ENCODE measurements at places on chromosomes 16 and 17.

DNA sequence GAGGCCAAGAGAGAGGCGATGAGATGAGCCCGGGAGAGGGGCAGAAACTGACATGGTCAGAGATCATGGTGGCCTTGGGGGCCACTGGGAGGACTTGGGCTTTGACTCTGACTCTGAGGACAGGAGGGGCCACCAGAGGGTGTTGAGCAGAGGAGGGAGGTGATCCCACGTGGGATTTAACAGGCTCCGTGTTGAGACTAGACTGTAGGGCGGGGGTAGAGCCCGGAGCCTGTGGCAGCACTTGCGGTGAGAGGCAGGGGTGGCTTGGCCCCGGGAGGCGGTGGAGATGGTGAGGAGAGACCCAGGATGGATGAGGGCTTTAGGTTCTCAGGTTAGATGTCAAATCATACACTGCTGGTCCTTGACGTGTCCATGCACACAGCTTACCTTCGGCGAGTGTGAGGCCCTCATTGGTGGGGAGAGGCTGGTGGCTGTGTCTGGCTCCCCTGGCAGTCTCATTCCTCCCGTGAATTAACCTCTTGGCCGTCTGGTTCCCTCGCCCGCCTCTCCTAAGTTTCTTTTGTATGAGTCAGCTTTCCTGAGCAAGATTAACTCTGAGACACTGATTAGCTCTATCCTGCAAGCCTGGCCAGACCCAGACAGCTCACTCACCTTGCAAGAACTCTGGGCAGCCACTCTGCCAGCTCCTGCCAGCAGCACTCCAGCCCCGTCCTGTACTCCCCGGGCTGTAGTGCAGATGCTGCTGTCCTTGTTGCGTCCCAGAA, 39.7 kb downstream of the VPS35L start:
- no peak for DNase-seq

- no peak for DNase-seq
These were observed 71.6 kb upstream of the PSMD7 start for GRCh38 chr16:74224828-74225612.

GRCh38 chr17:66987059-66987616, 22.6 kb downstream of the CACNG4 start:
- no peak for DNase-seq

- no peak for DNase-seq
These were observed 53.5 kb downstream of the STX8 start for GRCh38 chr17:9522074-9522473.

- peak; percentile 45 for DNase-seq
These were observed 13.5 kb upstream of the DHRS13 start for GRCh38 chr17:28916302-28916934.

- no peak for DNase-seq
These were observed 2.8 kb downstream of the RAB40C start for GRCh38 chr16:592518-593306.

DNA sequence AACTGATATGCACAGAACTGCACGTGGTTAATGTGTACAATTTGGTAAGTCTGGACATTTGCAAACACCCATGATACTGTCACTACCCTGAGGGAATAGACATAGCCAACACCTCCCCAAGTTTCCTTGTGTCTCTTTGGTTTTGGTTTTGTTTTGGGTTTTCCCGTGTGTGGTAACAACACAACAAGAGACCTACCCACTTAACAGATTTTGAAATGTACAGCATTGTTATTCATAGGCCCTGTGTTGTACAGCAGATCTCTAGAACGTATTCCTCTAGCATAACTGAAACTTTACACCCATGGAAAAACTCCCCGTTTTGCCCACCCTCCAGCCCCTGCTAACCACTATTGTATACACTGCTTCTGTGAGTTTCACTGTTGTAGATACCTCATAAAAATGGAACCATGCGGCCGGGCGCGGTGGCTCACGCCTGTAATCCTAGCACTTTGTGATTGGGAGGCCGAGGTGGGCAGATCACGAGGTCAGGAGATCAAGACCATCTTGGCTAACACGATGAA, 76.3 kb upstream of the TBC1D3K start:
- DNase-seq = no peak

- no peak for DNase-seq
These were observed 5.4 kb upstream of the CEP295NL start for GRCh38 chr17:78908426-78908825.

DNA sequence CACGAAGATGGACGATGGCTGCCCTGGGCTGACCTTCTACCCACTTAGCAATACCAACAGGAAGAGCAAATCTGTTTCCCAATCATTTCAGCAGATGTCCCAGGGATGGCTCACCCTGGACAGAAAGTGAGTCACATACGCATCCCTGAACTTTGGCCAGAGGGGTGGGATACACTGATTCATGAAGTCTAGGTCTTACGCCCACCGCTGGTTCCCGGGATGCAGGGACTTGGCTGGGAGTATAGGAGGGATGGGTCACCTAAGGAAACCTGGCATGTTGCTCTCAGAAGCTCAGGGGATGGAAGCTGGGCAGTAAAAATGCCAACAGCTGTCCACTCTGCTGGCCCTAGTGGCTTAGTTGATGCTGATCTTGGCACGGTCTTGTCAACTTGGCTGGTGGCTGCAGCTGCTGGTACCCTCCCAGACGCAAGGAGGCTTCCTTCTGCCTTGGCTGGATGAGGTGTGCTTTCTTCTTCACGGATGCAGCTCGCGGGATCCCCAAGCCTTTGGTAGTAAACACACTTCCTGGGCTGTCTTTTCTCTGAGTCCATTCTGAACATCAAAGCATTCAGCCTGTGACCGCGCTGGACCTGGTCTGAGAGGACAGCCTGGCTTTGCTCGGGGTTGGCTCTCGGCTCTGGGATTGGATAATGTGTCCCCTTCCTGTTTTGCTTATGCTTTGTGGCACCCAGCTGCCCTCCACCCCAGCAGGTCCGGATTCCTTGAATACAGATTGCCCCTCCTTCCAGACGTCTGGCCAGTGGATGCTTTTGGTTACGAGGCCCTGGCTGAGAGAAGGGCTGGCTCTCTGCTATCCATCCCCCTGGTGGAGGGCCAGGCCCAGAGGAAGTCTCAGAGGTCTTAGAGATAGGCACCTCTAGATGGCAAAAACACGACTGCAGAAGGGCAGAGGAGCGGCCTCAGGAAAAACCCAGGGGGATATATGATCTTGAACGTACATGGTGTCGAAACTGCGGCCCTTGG, 71.5 kb downstream of the RAP1GAP2 start:
- no peak for DNase-seq

- DNase-seq = no peak
These were observed 389.8 kb downstream of the SNX29 start for GRCh38 chr16:12366313-12366712.

- no peak for DNase-seq
These were observed 89.8 kb downstream of the HS3ST2 start for GRCh38 chr16:22903716-22904115.

DNA sequence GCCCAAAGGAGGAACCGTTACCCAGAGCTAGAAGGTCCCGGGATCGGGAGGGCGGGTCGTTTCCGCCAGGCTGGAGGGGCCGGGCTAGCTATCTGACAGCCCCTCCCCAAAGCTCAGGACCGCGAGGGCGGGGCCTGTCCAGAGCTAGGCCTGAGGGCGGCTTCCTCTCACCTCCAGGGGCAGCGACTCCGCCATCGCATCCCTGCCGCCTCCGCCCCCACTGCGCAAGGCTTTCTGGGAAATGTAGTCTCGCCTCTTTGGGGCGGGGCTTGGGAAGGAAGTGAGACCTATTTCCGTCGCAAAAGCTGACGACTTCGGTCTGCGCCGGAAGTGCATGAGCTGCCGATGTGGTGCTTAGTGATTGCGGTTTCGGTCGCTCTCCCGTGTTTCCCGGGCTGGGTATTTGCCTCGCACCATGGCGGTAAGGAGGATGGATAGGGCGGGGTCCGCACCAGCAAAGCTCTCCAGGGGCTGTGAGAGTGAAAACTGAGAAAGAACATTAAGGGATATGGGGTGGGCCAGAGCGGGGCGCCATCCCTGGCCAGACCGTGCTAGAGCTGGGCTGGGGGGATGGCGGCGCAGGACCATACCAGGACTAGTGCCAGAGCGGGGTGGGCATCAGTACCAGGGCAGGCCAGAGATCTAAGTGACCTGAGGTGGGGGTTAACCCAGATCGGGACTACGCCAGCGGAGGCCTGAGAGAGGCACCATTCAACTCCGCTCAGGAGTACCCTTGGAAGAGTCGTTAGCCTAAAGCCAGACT, at the start of gene TMEM208:
TMEM208 (plus strand) TSS at position 327 of the 763 bp plus-strand sequence; CDS start at position 416, 89 bp downstream.
- DNase-seq = peak; percentile 97

DNA sequence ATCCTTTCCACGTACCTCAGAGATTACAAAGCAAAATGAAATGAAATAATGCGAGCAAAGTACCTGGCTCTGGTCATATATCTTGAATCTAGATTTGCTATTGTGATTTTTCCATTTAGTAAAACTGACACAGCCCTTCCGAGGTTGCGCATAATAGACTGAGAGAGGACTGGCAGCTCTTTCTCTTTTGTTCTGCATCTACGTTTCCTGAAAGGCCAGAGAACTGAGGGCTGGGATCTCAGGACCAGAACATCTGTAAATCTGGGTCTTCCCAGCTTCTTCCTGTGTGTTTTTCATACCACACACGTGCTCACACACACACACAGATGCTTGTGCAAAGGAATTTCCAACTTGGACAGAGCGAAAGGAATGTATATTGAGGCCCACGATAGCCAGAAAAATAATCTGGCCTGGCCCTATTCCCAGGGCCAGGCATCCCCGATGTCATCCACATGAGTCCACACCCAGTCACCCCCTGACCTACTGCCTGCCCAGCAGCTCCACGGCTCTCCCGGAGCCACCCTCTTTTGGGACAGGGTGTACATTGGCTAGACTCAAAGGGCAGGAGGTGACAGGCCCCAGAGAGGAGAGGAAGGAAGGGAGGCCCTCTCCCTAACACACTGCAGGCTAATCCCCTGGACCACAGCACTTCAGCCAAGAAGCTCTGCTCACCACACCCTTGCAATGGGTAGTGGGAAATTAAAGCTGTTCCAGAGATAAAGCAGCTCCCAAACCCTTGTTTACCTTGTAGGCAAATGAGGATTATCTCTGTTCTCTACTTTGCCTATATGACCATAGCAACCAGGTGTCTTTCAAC, 41.8 kb downstream of the NOL11 start:
- DNase-seq = peak; percentile 20

DNA sequence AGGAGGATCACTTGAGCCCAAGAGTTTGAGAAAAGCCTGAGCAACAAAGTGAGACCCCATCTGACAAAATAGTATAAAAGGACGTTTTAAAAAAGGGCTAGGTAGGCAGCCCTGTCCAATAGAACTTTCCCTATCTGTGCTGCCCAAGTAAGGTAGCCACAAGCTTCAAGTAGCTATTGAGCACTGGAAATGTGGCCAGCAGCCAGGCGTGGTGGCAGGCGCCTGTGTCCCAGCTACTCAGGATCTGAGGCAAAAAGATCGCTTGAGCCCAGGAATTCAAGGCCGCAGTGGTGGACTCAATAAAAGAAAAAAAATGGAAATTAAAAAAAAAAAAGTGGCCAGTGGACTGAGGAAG, 1.5 kb upstream of the NQO1 start:
- no peak for DNase-seq

DNA sequence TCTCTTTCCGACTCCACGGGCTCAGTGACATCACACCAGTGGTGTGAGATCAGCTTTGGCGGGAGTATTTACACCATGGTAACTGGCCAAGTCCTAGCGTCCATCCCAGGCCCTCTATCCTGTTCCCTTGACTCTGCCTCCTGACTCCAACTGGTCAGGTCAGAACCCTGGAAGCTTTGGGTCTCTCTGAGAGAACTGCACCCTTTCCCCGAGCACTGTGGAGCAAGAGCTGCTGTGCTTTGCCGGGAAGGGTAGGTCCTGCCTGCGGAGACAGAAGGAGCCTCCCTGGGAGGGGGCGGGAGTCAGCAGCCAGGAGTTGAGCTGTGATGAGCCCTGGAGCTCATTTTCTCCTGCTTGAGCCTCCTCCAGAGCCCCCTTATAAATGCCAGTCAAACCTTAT, 212.1 kb upstream of the TNRC6C start:
- no peak for DNase-seq

- DNase-seq = no peak
These were observed 57.2 kb downstream of the USP43 start for GRCh38 chr17:9702482-9702881.

DNA sequence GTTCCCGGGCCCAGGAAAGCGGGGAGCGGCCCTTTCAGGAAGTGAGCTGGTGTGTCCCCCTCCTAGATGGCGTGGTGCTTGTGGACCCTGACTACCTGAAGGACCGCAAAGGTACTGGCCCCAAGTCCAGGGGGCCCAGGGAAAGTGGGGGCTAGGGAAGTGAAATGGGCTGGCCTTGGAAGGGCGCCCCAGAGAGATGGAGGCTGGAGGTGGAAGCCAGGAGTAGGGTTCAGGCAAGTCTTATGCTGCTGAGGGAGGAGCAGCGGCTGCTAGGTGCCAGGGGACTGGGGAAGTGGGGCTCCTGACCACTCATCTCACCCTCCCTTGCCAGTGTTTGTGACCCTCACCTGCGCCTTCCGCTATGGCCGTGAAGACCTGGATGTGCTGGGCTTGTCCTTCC, 5.6 kb downstream of the ARRB2 start:
- no peak for DNase-seq

- DNase-seq = peak; percentile 34
These were observed 13.6 kb downstream of the CHD9 start for GRCh38 chr16:53068423-53068833.

- DNase-seq = peak; percentile 69
These were observed 95.0 kb downstream of the PLCG2 start for GRCh38 chr16:81873843-81874752.

GRCh38 chr17:10776381-10776780, 27.5 kb downstream of the TMEM238L start:
- DNase-seq = no peak

DNA sequence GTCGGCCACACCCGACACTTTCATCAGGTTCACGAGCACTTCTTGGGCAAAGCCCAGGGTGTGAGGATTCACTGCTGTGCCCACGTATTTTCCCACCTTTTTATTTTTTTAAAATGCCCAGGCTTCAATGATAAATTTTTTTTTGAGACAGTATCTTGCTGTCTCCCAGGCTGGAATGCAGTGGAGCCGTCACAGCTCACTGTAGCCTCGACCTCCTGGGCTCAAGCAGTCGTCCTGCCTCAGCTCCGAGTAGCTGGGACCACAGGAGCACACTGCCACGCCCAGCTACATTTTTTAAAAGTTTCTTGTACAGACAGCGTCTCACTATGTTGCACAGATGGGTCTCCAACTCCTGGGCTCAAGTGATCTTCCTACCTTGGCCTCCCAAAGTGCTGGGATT, 17.8 kb downstream of the UTS2R start:
- no peak for DNase-seq

GRCh38 chr16:56634715-56635440, 2.4 kb downstream of the MT1M start:
- no peak for DNase-seq

GRCh38 chr16:50265260-50265659, 1.1 kb upstream of the ADCY7 start:
- DNase-seq = no peak

GRCh38 chr16:79717333-79718137, 117.0 kb upstream of the MAF start:
- no peak for DNase-seq

DNA sequence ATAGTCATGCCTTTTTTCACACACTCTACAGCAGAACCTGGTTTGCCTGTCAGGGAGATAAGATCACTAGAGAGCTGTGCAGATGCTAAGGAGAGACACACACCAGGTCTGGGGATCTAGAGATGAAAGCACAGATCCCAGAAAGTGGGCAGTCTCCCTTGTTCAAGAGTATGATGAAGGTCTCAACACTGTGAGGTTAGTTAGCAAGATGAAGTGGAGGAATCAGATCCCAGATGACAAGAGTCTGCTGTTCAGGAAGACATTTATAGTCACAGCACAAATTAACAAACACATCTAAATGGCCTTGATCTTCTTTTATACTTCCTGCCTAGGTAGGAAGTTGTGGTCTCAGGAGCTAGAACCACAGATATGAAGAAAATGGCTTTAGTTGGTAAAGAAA, 23.4 kb upstream of the SKAP1 start:
- DNase-seq = no peak

GRCh38 chr16:2710711-2711231, 9.3 kb downstream of the PRSS27 start:
- DNase-seq = no peak
